ENCODE measurements at places on chromosomes 7 and 10. TPM values are rescaled to one million over a fixed set of nuclear protein-coding genes. Genes with fewer than 3 reads are reported as not detected.

The PAOX gene
- total RNA-seq = 6.0 TPM

The DLX6 gene
- total RNA-seq = not detected

The EPDR1 gene
- 2.8 TPM for total RNA-seq

The SSC4D gene
- 0.44 TPM for total RNA-seq

The PAPOLB gene
- not detected for total RNA-seq

The CD36 gene
- 288 TPM for total RNA-seq

The SPDYE5 gene
- total RNA-seq = not detected

The GPC2 gene
- 1.3 TPM for total RNA-seq

The CYP2C8 gene
- total RNA-seq = not detected

The PKD2L1 gene
- not detected for total RNA-seq

The GLCCI1 gene
- total RNA-seq = 2.4 TPM

The GCK gene
- total RNA-seq = 0.25 TPM

The MYH16 gene
- total RNA-seq = 0.16 TPM

The RADIL gene
- total RNA-seq = 1.3 TPM

The ANKRD1 gene
- total RNA-seq = 1,685 TPM

The AGBL3 gene
- 1.6 TPM for total RNA-seq
